Subcutaneous preadipocyte (primary cell): ENCODE measurements at places on chromosomes 6 and 20. TPM values are rescaled to one million over a fixed set of nuclear protein-coding genes. Genes with fewer than 3 reads are reported as not detected.

Gene HDAC2
- 40.8 and 54.5 TPM in 2 replicates for total RNA-seq

Gene HCK
- not detected in 2 replicates for total RNA-seq

Gene C6orf58
- total RNA-seq = 0.20 TPM in 1 of 2 replicates, not detected in the other

Gene SPATS1
- total RNA-seq = not detected in 2 replicates

Gene MYBL2
- 8.8 and 12.1 TPM in 2 replicates for total RNA-seq
